ENCODE measurements at places on chromosomes 6 and 20. TPM values are rescaled to one million over a fixed set of nuclear protein-coding genes. Genes with fewer than 3 reads are reported as not detected.
A peak's percentile ranks its signal among the peaks of the same experiment; 100 is the strongest.

GRCh38 chr20:51104960-51105920 lies 82.3 kb upstream of the KCNG1 start:
- DNase-seq = no peak

DNA sequence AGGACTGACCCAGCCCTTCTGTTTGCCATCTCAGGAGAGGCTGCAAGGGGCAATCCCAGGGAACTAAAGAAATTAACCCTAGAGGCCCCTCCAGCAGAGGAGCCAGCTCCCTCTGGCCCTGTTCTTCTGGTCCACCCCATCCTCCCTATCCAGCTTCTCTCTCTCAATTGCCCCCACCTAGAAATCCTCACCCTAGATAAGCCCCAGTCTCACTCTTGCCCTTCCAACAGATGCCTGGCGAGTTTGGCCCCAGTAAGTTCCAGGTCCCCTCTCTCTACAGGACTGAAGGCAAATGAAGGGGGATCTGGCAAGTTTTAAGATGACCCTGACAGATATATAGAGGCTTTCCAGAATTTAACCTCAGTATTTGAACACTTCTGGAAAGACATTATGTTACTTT lies 134.0 kb downstream of the THBS2 start:
- no peak for DNase-seq

Gene MTO1
- 33.5 TPM for total RNA-seq

GRCh38 chr20:20665606-20666332 lies 46.7 kb downstream of the RALGAPA2 start:
- no peak for DNase-seq

Gene TCP11
- total RNA-seq = not detected

- DNase-seq = no peak
These were observed 231.3 kb downstream of the TFAP2C start for GRCh38 chr20:56860413-56860812.

GRCh38 chr6:24673625-24674024 lies 6.7 kb downstream of the ACOT13 start:
- DNase-seq = no peak

GRCh38 chr6:156559162-156559690 lies 218.0 kb upstream of the ARID1B start:
- DNase-seq = no peak

Gene RFX6
- not detected for total RNA-seq

DNA sequence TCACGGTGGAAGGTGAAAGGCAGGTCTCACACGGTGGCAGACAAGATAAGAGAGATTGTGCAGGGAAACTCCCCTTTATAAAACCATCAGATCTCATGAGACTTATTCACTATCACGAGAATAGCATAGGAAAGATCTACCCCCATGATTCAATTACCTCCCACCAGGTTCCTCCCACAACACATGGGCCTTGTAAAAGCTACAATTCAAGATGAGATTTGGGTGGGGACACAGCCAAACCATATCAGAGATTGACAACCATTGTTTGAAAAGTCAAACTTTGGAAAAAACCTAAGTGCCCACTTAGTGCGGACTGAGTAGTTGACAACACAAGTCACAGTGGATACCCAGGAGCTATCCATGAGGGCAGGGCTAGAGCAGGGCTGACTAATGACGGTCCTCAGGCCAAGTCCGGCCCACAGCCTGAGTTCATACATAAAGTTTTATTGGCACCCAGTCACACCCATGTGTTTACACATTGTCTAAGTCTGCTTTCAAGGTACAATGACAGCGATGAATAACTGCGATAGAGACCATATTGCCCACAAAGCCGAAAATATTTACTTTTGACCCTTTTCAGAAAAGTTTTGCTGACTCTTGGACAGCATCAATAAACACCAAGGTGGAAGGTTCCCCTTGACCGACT lies 33.8 kb upstream of the PMEPA1 start:
- DNase-seq = no peak

DNA sequence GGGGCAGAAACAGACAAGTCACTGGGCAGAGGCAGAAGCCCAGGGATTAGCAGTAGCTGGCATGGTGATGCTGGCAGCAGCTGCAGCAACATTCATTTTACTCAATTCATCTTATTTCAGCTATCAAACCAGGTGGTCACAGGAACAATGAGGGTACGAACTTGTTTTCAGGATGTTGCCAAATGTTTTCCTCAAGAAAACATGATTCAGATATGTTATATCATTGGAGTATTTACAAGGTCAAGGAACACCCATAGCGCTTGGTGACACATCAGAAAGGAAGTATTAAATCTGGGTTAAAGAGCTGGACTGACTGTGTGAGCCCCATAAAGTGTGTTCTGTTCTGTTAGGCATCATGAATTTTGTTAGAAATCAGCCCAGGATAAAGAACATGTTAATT lies 456.9 kb upstream of the ID4 start:
- DNase-seq = peak; percentile 48

Gene PTPRT
- not detected for total RNA-seq

- peak; percentile 85 for DNase-seq
These were observed 484.0 kb upstream of the SOX4 start for GRCh38 chr6:21109391-21110178.

DNA sequence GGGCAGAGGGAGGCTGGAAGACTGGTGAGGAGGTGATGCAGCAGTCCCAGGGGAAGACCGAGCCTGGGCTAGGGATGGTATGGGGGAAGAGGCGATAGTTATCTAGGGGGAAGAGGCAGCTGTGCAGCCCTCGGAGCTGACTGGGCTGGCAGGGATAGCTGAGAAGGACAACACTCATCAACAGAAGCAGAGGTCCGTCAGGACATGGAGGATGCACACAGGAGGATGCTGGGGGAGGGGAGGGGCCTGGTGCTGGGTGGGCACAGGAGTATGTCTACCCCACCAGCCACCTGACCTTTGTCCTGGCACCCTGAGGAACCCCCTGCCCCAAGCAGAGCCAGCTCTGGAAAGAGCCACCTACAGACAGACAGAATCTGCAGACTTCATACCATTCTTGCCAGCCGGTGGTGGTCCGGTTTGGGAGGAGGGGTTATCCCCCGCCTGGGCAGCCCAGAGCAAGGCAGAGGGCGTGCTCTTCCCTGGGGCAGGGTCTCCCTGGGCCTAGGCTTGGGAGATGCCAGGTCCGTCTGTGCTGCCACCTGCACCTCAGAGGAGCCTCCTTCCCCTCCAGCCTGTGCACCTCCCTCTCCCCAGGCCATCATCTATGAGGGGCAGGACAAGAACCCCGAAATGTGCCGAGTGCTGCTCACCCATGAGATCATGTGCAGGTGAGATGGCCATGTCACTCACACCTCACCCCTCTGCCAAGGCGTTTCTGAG lies 14.9 kb downstream of the EBF4 start:
- no peak for DNase-seq

DNA sequence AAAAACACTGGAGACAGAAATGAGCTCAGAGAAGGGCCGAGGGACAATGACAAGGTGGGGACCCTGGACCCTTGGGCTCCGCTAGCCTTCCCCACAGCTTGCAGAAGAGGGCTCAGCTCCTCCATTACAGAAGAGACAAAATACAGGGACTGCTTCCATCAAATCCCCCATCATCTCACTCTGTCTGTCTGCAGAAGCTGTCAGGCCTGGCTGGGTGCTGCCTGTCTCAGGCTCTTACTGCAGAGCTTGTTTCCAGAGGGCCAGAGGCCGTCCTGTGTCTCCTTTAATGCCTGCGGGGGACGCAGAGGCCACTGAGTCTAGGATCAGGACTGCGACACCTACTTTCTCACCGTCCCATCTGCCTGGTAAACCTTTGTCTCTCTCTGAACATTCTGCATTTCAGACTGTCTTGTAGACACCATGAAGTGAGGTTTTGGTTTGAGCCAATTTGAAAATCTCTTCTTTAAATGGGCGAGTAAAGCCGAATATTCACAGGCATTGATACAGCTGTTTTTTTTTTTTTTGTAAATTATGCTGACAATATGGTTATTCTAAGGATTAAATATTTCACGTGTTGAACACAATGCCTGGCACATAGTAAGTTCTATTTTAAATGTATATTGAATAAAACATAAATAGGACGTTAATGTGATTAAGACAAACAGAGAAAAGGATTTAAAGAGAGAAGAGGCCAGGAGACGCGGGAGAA lies 28.3 kb downstream of the RNASET2 start:
- no peak for DNase-seq

GRCh38 chr6:166957087-166957804 lies 896 bp upstream of the RNASET2 start:
- no peak for DNase-seq
